ENCODE measurements at places on chromosomes 11 and 22. TPM values are rescaled to one million over a fixed set of nuclear protein-coding genes. Genes with fewer than 3 reads are reported as not detected.
A peak's percentile ranks its signal among the peaks of the same experiment; 100 is the strongest.

DNA sequence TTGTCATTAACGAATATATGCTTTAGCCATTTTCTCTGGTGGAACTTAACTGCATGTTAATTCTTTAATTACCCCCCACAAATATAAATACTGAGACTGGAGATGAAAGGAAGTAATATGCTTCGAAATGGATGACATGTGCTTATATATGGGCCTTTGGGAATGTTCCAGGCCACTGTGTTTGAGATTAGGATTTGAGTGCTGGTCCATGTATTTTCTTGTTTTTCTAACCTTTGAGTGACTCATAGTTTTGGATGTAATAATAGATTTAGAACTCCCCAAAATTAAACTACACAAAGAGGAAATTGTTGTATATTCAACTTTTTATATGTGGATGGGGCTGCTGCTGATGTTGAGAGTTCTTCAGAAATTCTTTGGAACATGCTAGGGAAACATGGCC is 54.2 kb downstream of the EXT2 start:
- DNase-seq: no peak

DNA sequence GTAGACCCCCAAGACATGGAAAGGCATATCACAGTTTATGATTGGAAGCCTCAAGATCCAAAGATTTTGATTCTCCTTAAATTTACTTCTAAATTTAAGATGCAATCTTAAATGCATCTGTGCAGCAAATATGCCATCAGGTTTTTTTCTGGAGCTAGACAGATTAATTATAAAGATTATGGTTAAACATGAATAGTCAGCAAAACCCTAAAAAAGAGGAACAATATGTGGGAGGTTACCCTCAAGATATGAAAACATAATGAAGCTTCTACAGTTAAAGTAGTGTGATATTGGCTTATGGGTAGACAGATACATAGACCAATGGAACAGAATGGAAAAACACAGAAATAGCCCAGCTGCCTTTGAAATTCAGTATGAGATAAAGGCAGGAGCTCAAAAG is 31.7 kb downstream of the OR8B12 start:
- no peak for DNase-seq

Gene RAB1B
- 149 TPM for total RNA-seq

- no peak for DNase-seq
Observed at GRCh38 chr22:46067159-46068111, 82.9 kb upstream of the PPARA start.

Gene OR1S1
- not detected for total RNA-seq

Gene HMBS
- total RNA-seq: 14.8 TPM

GRCh38 chr11:63761931-63762653 is 6.5 kb downstream of the ZFTA start:
- peak; percentile 41 for DNase-seq

Gene TMPRSS4
- not detected for total RNA-seq
